Smooth muscle cell of trachea (primary cell): ENCODE measurements at places on chromosomes 12 and 14. TPM values are rescaled to one million over a fixed set of nuclear protein-coding genes. Genes with fewer than 3 reads are reported as not detected.

Gene ERP27
- not detected in 2 replicates for total RNA-seq

Gene DDX23
- total RNA-seq, result 77.6 and 78.5 TPM in 2 replicates

Gene DAO
- total RNA-seq, result not detected in 2 replicates

Gene AACS
- total RNA-seq, result 26.1 and 31.4 TPM in 2 replicates

Gene NRIP2
- 0.15 and 0.50 TPM in 2 replicates for total RNA-seq

Gene MYF5
- total RNA-seq, result not detected in 2 replicates

Gene AKAP3
- total RNA-seq, result 2.6 and 3.6 TPM in 2 replicates

Gene CMA1
- total RNA-seq, result not detected in 2 replicates

Gene PMCH
- total RNA-seq, result not detected in 2 replicates

Gene PLEKHG7
- not detected in 2 replicates for total RNA-seq

Gene ADAMTS20
- total RNA-seq, result not detected in 2 replicates

Gene OR6C2
- not detected in 2 replicates for total RNA-seq

Gene DIO2
- 6.0 and 16.1 TPM in 2 replicates for total RNA-seq

Gene ABHD4
- total RNA-seq, result 26.6 and 35.7 TPM in 2 replicates

Gene GPR162
- total RNA-seq, result 6.1 and 6.8 TPM in 2 replicates

Gene KITLG
- total RNA-seq, result 71.6 and 96.4 TPM in 2 replicates
